ENCODE measurements at places on chromosomes 5 and 9. TPM values are rescaled to one million over a fixed set of nuclear protein-coding genes. Genes with fewer than 3 reads are reported as not detected.

Gene ANKRD20A1
- total RNA-seq: 4.5 TPM

Gene PCDHA2
- not detected for total RNA-seq

Gene VCAN
- 49.2 TPM for total RNA-seq

Gene MYMK
- total RNA-seq: not detected

Gene ANKRD34B
- not detected for total RNA-seq

Gene PAX5
- 3.7 TPM for total RNA-seq

Gene IGIP
- 20.3 TPM for total RNA-seq

Gene ADGRV1
- total RNA-seq: 37.0 TPM

Gene FBXL7
- 6.7 TPM for total RNA-seq

Gene CYSRT1
- not detected for total RNA-seq
